Smooth muscle cell of the coronary artery (primary cell): ENCODE measurements at places on chromosomes 3 and 15. TPM values are rescaled to one million over a fixed set of nuclear protein-coding genes. Genes with fewer than 3 reads are reported as not detected.

Gene GPR149
- not detected in 2 replicates for total RNA-seq

Gene ACOX2
- 17.2 and 23.4 TPM in 2 replicates for total RNA-seq

Gene SUCNR1
- total RNA-seq, result 2.2 TPM in 1 of 2 replicates, not detected in the other

Gene MITF
- 0.68 and 18.1 TPM in 2 replicates for total RNA-seq

Gene ITPKA
- 0.60 and 1.3 TPM in 2 replicates for total RNA-seq

Gene NR1I2
- 0.08 TPM in 1 of 2 replicates, not detected in the other for total RNA-seq

Gene BDH1
- total RNA-seq, result 0.68 and 1.6 TPM in 2 replicates

Gene THSD4
- 13.7 and 23.1 TPM in 2 replicates for total RNA-seq

Gene STRIT1
- not detected in 2 replicates for total RNA-seq

Gene FBXL2
- 13.2 and 14.6 TPM in 2 replicates for total RNA-seq

Gene PEX5L
- total RNA-seq, result 1.4 TPM in 1 of 2 replicates, not detected in the other

Gene IMPG2
- total RNA-seq, result 0.23 and 0.35 TPM in 2 replicates

Gene DENND4A
- total RNA-seq, result 11.7 and 12.1 TPM in 2 replicates

Gene GP5
- 0.83 TPM in 1 of 2 replicates, not detected in the other for total RNA-seq

Gene CACNA2D2
- under 0.01 TPM in 1 of 2 replicates, not detected in the other for total RNA-seq
